ENCODE measurements at places on chromosomes 5 and 9.
A peak's percentile ranks its signal among the peaks of the same experiment; 100 is the strongest.

DNA sequence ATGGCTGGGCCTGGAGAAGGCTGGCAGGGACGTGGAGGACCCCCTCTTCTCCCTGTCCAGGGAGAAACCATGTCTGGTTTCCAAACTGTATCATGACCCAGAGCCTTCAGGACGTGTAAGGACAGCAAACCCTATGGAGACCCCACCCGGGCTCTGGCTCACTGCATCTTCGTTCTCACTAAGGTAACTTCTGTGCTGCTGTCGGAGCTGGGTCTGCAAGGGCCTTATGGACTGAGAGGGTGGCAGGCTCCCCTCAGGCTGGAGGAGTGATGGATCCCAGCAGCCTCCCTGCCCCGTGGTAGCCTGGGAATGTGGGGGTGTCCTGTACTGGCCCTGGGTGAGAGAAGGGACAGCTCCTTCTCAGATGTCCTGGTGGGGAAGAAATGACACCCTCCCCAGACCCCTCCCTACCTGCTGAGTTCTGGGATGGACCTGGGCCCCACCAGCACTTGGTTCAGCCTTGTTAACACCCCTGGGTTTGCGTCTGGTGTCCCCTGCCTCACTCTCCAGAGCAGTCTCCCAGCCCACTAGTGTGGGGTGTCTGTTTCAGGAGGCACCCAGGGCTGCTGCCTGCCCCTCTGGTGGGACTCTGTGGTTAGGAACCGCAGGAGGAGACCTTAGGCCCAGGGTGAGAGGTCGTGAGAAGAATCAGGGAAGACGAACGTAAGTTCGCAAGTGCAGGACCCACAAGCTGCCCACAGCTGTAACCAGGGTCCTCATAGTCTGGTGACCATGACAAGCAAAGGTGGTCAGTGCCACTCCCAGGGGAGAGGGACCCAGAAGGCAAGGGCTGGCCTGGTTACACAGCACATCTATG is 6.6 kb downstream of the SPATA31E1 start:
- DNase-seq, result no peak

- no peak for DNase-seq
Observed at GRCh38 chr9:7579351-7579750, 220.2 kb downstream of the DMAC1 start.

DNA sequence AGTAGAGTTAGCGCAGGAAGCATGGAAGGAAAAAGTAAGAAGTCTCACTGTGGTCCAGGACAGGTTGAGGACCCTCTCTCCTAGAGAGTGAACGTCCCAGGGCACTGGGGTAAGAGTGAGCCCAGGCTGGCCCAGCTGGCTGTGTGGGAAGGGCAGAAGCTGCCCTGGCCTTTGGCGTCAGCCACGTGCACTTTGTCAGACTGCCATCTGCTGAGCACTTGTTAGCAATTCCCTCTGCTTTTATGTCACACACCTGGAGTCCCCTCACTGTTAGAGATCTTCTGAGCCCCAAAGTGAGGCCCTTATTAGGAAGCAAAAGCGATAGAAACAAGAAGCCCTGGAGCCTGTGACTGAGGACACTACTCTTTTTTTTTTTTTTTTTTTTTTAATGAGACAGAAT is 79.1 kb downstream of the UGCG start:
- DNase-seq, result no peak

- no peak for DNase-seq
Observed at GRCh38 chr5:90134892-90135291, 274.7 kb downstream of the CETN3 start.

DNA sequence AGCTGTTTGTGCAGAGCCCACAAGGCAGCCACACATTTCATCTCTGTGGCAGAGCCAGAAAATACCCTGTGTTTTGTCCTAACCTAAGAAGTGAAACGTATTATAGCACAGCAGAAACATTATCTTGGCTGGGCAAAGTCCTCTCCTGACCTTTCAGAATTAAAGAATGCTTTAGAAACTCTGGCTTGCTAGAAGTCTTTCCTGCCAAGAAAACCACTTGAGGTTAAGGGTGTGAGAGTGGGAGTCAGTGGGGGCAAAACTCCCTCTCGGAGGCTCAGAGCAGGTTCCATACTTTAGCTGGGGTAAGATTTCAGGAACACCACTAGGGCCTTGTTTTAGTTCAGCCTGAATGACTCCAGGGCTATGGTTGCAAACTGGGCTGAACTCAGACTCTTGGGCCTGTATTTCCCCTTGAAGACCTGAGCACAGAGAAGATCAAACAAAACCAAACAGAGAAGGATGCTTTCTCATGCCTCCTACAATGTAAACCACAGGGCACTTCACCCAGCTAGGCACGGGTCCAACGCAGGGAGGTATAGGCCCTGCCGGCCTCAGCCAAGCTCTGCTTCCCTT is 48.0 kb downstream of the ZNF366 start:
- no peak for DNase-seq

DNA sequence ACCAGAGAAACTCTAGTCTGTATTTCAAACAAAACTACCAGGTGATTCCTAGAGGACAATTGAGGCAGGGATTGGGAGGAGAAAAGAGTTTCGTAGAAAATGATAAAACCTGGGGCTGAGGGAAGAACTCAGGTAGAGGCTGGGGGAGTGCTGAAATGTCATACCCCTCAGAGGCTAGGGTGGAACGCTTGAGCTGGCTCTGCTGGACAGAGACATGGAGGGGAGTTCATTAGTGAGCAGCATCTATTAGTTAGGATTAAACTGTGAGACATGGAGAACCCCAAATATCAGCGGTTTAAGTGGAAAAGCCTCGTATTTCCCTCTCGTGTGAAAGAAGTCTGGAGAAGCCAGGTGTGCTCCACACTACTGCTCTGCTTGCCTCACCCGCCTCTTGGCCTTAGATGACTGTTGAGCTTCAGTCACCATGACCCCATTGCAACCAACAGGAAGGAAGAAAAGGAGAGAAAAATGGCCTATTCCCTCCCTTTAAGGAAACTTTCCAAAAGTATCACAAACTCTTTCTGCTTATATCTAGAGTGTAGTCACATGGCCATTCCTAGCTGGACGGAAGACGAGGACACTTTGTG is 53.7 kb upstream of the ABCA1 start:
- DNase-seq, result no peak

DNA sequence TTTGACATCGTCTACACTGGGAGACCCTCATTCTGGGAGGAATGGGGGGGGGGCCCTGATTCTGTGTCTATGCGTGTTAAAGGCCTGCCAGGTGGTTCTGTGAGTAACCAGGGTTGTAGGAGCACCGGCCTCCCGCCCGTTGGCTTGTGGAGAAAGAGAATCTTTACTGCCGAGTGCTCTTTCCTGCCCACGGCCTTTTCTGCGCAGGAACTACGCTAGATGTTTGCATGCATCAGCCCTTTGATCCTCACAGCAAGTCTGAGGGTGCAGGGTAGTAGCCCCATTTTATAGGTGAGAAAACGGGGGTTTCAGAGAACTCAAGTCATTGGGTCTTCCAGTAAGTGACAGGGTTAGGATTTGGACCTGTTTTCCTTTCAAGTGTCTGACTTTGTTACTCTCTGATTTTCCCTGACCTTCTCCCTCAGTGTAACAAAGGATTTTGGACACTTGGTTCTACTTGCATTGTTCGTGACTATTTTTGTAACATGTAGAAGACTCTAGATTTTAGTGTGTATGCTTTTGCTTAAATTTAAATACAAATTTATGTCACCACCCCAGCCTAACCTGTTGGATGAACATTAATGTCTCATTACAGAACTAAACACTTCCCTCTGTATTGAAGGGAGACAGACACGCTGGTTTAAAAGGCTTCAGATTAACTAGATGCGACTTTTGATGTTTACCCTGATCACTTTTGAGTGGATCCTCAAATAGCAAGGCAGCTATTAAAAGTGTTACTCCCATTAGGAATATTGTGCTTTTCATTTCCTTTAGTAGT is 22.0 kb downstream of the MAST4 start:
- no peak for DNase-seq

DNA sequence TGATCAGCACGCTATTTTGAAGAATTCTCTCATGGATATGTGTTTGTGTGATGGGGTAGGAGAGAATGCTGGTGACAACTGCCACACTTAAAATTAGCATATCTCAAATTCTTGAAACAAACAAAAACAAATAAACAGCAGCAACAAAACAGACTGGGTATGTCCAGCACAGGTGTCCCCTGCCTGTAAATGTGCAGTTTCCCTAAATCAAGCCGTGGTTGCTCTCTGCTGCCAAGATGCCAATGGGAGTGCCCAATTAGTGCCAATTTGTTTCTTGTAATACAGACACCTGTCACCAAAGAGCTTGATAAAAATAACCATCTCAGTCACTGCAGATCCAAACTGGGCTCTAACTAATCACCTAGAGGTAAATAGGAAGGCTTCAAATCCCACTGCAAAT is 144.2 kb upstream of the SMARCA2 start:
- no peak for DNase-seq

- no peak for DNase-seq
Observed at GRCh38 chr9:112495614-112496013, 9.0 kb downstream of the KIAA1958 start.

- no peak for DNase-seq
Observed at GRCh38 chr9:131739959-131740648, at the start of gene RAPGEF1. Gene RAPGEF1 (minus strand): TSS chr9:131740076. CDS start chr9:131739830, 246 bp downstream.

- no peak for DNase-seq
Observed at GRCh38 chr5:36861871-36862270, 14.7 kb upstream of the NIPBL start.

DNA sequence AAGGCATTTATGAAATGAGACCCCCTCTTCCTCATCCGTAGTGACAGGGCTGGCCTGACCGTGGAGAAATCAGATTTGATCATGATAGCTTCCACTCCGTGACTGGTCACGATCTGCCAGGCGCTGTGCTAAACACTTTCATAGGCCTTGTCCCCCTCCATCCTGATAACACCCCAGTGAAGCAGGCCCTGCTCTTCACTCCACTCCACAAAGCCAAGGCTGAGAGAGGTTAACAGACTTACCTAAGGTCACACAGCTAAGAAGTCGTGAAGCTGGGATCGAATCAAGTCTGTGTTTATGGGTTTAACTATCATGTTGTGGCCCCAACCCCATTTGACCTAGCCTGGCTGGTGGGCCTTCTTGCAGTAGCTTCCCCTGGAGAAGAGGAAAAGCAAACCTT is 53.3 kb upstream of the IL17B start:
- DNase-seq, result no peak

DNA sequence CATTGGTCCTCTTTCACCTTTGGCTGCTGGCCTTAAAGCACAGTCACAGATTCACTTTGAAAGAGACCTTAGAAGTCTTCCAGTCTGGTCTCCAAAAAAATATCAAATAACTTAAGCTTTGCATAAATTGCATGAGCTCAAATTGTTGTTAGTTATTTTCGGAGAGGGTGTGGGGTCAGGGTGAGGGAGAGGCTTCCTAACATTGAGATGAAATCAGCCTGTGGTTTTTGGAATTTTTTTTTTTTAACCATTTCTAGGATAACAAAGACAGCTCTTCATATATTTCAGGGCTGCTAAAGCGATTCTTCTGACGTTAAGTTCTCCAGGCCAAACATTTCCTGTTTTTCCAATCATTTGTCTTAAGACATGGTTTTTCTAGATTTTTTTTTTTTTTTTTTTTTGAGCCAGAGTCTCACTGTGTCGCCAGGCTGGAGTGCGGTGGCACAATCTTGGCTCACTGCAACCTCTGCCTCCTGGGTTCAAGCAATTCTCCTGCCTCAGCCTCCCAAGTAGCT is 4.5 kb downstream of the OCLN start:
- no peak for DNase-seq

DNA sequence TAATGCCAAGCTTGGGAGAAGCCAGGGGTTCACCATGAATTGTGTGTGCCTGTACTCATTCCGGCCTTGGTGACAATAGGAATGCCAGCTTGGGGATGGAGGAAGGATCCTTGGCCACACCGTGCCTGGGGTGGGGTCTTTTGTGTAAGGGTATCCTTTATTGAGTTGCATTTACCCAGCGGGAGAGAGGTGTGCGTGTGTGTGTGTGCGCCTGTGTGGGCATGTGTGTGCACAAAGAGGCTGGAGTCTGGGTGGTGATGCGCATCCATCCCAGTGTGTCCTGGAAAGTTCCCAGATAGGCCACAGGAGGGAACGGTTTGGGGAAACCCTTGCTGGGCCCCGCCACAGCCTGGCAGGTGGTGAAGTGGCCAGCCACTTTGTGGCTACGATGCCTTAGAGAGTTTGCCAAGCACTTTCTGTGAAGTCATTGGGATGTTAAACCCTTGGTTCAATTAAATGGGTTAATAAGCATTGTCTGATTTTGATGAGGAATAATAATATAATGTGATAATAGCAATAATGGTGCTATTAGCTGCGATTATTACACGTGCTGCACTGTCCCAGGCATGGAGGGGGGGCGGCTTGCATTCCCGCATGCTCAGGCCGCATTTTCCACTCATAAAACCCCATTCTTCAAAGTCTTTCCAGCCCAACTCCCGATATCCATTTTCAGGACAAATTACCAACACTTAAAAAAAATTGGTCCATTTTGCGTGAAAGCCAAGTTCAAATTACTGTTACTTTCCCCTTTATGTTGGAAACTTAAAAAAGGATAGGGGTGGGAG is 13.7 kb downstream of the PITX1 start:
- no peak for DNase-seq

GRCh38 chr5:22557251-22557650 is 295.9 kb downstream of the CDH12 start:
- no peak for DNase-seq

DNA sequence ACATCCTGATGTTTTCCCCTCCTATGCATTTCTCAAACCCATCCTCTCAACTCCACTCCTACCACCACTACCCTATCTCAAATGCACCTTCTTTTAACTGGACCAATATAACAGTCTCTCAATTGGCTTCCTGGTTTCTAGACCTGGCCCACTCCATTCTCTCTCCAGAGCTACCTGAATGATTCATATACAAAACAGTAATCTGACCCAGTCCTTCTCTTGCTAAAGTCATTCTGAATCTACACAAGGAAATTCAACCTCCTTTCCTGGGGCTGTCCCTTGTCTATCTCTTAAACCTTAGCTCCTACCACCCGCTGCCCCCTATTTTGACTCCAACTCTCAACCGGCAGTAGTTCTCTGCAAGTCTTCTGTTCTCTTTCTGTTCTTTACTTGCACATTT is 97.2 kb downstream of the PCSK1 start:
- no peak for DNase-seq

DNA sequence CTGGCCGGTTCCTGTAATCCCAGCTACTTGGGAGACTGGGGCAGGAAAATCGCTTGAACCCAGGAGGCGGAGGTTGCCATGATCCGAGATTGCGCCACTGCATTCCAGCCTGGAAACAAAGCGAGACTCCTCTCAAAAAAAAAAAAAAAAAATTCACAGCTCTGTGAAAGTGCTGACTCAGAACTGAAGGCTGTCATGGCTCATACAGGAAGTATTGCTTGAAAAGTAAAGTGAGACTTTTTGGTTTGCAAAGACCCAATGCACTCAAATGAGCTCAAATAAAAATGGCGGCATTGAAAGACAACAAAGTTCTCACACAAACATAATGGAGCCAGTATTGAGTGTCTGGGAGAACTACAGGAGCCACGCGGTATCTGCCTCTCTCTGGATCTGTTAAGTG is 202.1 kb downstream of the FBXL7 start:
- DNase-seq, result no peak

DNA sequence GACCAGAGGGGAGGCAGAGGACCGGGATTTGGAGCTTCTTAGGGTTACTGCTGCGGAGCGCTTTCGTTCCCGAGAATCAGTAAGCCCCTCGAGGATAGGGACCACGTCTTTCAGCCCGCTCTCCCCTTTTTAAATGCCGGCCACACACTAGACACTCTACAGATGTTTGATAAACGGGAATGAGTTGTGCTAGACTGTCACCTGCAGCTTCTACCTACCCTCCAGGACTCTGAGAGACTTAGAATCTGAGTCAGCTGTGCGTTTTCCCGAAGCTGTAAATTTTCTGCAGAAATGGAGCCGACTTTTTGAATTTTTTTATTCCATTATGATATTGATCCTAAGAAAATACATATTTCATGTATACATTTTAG is 670 bp downstream of the CCDC171 start:
- peak; percentile 8 for DNase-seq

Measured in GM04503 (cell line).